Left renal pelvis (tissue), 4 donors: ENCODE measurements at places on chromosomes 2 and 18.

GRCh38 chr18:76489081-76489480, 6.0 kb downstream of the ZNF516 start:
- no peak for DNase-seq

DNA sequence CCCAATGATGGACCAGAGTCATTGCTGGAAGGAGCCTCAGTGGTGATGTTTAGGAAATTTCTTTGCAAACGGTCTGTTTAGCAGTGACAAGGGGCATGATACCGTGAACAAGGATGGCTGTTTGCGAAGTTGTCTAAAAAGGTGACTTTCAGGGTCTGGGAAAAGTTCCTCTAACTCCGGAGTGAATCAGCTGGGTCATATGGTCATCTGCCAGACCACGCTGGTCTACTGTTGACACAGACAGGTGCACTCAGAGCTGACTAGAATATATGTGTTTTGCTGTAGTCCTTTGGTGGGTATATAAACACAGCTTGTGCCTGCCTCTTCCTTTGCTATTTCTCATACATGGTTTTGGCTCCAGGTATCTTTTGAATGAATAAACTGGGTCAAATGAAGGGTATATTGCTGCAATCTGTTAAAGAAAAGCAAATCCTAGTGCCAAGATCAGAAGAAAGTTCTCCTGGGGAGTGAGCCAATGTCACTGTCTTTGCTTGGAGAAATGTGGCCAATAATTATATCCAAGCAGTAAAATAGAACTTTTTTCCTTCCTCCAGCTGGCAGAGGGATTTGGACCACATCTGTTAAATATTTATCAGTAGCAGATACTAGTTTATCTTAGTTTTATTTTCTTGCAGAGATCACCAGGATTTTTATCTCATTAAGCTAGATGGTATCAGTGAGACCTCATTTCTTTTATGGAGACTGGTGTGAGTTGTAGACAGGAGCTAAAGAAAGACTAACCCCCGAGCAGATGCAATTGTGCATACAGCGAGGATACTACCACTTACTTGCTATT, 286.0 kb downstream of the TRIB2 start:
- no peak for DNase-seq

- peak; percentile 57 for DNase-seq
Measured at GRCh38 chr2:133886735-133887675, 318.7 kb upstream of the NCKAP5 start.

GRCh38 chr2:88838165-88838635, 146.7 kb downstream of the RPIA start:
- no peak for DNase-seq

GRCh38 chr18:50338122-50338521, 36.7 kb upstream of the SKA1 start:
- no peak for DNase-seq

DNA sequence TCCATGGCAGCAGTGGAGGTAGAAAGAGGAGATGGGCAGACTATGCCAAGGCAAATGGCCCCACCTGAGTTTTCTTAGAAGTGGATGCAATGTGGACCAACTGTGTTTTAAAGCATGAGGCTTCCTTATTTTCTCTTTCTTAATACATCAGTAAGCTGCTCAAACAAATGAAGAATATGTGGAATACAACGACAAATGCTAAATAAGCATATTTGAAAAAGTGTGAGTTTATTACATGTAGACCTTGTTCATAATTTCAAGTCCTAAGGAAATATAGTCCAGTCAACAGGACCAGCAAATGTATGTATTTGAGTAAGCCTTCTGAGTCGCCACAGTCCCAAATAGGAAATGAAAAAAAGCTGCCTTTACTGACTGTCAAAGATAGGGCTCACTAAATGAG, 177.8 kb downstream of the PRPF40A start:
- no peak for DNase-seq

GRCh38 chr2:178627401-178627800, 147.1 kb downstream of the PLEKHA3 start:
- no peak for DNase-seq

GRCh38 chr2:45269149-45269793, 260.0 kb upstream of the SIX2 start:
- no peak for DNase-seq

- DNase-seq, result no peak
Measured at GRCh38 chr2:197908156-197908555, 103.8 kb downstream of the PLCL1 start.

- no peak for DNase-seq
Measured at GRCh38 chr2:177334940-177335543, 57.5 kb upstream of the AGPS start.

DNA sequence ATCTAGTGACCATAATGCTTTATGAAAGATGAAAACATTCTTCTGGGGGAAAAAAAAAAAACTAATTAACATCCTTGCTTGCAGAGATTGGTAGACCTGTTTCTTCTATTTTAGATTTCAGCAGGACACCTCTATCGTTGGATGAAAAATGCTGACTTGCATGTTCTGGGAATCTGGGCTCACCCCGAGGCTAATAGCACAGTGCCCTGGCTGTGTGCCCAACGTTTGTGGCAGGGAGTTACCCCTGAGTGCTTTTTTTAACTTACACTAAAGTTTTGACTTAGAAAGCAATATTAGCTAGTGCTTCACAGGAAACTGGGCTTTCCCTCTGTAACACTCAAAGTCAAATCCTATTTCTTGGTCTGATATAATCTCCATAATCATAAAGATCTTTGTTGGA, 233.2 kb downstream of the SLC8A1 start:
- no peak for DNase-seq

- DNase-seq, result no peak
Measured at GRCh38 chr2:239264838-239265651, 135.8 kb downstream of the HDAC4 start.

DNA sequence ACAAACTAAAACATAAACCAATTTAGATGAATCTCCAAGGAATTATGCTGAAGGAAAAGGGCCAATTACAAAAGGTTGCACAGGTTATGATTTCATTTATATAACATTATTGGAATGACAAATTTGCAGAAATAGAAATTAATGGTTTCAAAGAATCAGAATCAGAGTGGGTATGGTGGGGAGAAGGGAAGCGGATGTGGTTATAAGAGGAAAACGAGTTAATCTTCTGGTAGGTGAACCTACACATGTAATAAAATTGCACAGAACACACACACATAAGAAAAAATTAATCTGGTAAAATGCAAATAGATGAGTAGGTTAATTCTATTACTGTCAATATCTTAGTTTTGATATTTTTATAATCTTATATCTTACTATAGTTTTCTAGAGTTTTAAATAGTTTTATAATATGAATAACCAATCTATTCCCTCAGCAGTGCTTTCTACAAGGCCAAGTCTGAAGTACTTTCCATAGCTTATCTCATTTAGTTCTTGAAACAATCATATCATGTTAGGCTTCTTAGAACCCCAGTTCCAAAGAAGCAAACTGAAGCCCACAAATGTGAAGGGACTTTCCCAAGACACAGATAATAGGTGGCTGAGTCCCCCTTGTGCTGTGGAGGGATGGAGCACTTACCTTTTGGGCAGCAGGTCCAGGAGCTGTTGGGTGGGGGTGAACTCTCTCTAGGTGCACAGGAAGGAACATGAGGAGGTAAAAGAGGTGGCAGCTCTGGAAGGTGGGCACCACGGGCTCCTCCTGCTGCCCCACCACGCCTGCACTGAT, 31.5 kb downstream of the ZNF519 start:
- DNase-seq, result no peak

DNA sequence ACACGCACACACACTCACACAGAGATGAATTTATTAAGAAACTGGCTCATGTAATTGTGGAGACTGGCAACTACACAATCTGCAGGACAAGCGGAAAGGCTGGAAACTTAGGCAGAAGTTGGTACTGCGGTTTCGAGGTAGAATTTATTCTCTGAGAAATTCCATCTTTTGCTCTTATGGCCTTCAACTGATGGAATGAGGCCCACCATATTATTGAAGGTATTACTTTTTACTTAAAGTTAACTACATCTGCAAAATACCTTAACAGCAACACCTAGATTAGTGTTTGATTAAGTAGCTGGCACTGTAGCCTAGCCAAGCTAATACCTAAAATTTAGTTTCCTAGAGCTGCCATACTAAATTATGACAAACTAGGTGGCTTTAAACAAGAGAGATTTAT, 384.0 kb upstream of the UBE2E3 start:
- DNase-seq, result no peak

DNA sequence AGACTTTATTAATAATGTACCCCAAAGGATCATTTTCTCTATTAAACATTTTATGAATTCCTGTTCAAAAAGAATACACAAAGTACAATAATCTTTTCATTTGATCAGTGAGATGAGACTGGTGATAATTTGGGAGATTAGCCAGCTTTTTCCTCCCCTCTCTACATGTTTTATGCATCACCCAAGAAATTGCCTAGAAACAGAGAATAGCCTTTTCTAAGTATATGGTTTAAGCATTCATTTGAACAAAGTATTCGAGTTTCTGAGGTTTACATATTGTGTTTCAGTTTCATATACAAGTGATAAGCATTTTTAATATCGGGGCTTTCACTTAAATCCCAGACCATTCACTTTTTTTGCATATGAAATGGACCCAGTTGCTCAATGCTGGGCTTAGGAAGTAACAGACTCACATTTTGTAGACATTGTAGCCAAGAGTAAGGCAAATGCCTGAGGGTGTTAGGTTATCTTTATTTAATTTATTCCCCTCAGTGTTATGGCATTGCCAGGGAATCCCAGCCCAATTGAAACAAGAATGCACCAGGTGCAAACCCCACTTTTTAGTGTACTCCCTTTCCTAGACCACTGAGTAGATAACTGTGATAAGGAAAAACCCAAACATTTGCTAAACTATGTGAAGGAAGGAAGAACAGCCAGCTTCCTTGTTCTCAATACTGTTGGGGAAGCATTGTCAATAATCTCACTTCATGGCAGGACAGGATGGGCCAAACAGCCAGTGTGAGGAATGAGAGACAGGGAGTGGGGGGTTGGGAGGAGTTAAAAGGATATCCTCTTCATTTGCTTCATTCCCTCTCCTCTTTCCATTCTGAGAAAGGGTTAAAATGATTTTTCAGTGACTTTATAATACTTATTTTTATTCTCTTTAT, 3.5 kb downstream of the CPO start:
- DNase-seq, result no peak

DNA sequence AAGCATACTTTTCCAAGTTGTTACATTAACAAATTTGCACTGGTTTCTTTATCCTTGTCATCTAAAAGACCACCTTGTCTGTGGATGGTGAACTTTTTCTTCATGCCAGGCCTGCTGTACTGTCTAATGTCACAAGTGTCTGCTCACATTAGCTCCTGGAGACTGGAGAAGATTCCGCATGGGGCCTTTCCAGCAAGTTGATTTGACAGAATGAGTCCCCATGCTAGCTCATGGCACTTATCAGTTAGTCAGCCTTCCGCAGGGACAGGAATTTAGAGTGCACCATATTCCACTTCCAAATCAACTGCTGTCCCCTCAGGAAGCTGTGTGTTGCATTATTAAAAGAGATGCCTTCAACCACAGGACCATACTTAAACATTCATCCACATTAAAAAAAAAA, 41.4 kb upstream of the LRPPRC start:
- DNase-seq, result no peak

DNA sequence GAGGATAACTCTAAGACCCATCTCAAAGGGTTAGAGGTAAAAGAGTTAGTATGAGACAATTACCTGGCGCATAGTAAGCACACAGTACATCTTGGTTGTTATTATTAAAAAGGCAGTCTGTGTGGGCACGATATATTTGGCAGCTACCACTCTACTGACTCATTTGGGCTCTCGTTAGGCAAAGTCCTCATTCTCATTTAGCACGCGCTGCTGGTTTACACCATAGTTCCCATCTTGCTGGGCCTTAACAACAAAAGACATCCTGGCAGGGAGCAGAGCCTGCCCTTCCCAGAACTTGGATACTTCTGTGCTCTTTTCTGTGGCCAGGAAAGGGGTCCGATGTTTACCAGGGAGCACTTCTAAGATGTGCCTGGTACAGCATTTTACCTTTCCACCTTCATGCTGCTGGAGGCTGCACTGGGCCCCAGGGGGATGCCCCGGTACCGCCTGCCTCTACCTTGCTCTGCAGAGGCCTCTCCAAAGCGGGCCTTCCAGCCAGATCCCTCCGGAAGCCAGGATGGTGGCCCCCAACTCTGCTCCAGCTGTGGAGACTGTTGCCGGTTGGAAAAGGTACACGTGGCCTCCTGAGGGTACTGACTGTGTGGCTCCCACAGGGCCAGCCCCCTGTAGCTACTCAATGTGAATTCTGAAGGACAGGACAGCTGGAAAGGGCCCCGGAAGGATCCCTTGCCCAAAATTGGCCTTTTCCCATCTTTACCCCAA, 15.0 kb downstream of the GLI2 start:
- no peak for DNase-seq

DNA sequence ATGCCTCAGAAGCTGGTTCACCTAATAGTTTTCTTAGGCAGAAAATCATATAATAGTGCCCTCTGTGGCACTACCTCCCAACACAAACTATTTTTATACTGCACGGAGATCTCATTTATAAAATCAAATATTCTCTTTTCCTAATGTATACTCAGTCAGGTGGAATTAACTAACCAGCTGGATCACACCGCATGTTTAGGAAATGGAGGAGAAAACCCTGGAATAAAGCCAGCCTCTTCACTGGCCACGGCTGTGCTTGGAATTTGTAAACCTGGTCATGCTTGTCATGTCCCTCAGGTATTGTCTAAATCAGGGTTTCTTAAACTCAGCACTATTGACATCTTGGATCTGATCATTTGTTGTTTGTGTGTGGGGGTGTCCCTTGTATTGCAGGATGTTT, 85.6 kb downstream of the DOCK10 start:
- DNase-seq, result no peak

DNA sequence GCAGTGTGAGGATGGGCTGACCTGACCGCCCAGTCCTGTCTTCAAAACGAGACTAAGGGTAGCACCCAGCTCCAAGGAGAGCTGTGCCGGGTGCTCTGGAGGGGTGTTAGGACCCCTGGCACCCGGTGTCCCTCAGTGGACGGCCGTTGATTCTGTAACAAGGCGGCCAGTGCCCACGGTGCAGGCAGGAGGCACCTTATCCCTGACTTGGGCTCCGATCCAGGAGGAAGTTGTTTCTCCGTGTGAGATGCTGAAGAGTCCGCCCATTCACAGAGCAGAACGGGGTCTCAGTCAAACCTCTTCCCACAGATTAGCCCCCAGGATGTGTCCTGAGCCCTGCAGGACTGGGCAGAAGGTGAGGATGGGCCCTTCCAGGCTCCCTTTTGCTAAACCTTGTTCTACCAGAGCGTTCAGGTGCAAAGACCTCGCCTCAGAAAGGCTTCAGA, 123.0 kb downstream of the NFATC1 start:
- DNase-seq, result no peak
